Stimulated activated CD4-positive, alpha-beta T cell treated with anti-CD3 and anti-CD28 coated beads, Interleukin-1b, Interleukin-23, amount 100 ng/mL, for 1 hour (primary cell): ENCODE measurements at places on chromosomes 5 and 9.

GRCh38 chr5:131270809-131271208 lies 7.0 kb downstream of the CDC42SE2 start:
- DNase-seq, result no peak

GRCh38 chr5:15510831-15511230 lies 10.9 kb downstream of the FBXL7 start:
- DNase-seq, result no peak

DNA sequence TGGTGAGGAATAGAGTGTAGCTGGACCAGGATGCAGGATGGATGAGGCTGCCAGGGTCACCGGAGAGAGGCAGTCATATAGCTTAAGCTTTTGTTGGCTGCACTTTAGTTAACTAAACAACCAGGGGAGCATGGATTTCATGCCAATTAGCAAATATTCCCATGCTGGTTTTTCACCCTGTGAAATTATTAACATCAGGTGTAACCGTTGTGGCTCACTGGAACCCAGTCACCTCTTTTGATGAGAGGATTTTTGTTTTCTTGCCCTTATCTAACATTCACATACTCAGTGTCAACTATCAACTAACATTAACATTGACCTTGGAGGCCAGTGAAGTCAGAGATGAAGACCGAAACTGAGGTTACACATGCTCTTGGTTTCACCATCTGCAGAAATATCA lies 97.2 kb upstream of the BASP1 start:
- DNase-seq, result no peak

GRCh38 chr5:73282923-73283322 lies 109.9 kb downstream of the TMEM174 start:
- no peak for DNase-seq
